ENCODE measurements at places on chromosomes 12 and 14.

DNA sequence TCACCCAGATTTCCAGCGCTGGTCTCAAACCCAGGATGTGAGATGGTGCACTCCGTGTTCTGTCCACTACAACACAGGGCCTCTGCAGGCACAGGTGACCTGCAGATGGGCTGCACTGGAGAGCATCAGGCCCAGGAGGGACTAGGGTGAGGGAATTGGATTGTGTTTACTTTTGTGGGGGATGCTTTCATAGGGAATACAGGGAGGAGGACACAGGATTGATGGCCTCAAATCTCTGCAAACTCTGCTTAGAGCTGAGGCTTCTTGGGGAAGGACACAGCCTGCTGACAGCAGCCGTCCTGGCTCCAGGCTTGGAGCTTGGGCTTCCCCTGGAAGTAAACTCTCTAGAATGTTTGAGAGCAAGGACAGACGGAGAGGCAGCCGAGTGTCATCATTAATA lies 57.1 kb downstream of the NTF3 start:
- no peak for DNase-seq

GRCh38 chr14:56339855-56340701 lies 221.9 kb downstream of the PELI2 start:
- peak; percentile 23 for DNase-seq

DNA sequence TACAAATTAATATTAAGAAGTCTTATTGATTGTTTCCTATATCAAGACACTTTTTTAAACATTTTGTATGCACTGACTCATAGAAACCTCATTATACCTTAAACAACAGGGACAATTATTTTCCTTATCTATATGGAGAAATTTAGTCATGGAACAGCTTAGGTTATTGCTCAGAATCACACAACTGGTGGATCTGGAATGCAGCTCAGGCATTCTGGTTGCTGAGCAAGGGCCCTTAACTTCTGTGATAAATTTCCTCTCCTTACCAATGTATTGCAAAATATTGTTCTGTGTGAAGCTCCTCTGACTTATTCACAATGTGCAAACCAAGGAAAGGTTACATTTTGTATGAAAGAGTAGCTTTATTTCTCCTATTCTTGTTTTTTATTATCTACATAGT lies 817.8 kb downstream of the LRFN5 start:
- no peak for DNase-seq

GRCh38 chr14:105952826-105953225 lies 426.4 kb downstream of the TMEM121 start:
- DNase-seq: no peak

GRCh38 chr12:95179011-95179410 lies 38.3 kb downstream of the FGD6 start:
- no peak for DNase-seq

- no peak for DNase-seq
These were observed 78.6 kb downstream of the EML1 start for GRCh38 chr14:99871771-99872170.

DNA sequence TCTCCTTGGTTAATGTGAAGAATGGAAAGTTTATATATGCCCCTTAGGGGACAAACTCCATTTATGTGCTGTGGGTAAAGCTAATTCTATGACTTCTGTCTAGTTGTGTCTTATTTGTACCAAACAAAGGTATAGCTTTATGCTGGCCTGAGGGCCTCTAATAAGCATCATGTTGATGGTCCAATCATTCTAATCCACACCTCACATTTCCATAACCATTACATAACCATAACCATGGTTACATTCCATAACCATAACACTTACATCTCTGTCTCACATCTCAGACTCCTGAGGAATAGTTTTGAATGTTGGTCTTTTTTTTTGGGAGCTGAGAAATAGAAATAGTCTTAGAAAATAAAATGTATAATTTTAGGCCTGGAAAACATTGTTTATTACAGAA lies 1097.1 kb downstream of the FLRT2 start:
- no peak for DNase-seq

DNA sequence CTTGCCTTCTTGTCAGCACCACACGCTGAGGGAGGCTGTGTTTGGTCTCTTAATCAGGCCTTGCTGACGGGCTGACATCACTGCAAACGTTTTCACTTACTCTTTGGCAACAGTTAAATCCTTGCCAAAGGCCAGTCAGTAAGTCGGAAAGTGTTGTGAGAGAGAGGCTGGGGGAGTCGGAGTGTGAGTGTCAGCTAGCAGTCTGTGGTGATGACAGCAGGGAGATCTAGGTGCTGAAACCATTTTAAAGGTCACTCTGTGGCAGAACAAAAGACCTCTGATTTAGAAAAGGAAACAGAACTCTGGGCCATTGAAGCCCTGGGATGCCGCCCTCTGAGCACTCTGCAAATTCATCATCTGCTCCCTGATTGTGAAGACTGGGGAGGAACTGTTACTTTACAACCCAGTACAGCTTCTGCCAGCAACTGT lies 143.5 kb downstream of the PAX9 start:
- DNase-seq: no peak

DNA sequence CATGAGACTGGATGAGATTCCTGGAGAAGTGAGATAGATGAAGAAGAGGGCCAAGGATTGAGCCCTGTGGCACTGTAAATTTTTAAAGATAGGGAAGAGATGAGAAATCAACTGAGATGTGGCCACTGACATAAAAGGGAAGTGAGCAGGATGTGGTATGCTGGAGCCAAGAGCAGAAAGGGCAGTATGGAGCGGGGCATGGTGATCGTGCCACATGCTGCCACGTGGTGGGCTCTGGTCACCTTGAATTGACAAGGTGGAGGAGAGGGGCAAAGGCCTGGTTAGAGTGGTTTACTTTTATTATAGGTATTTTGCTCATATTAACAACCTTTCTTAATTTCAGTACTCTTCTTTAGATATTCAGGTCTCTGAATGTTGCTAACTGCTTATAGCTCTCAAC lies 257.9 kb downstream of the NEDD1 start:
- DNase-seq: no peak

GRCh38 chr14:31895206-31895605 lies 181.9 kb upstream of the ARHGAP5 start:
- no peak for DNase-seq

GRCh38 chr12:78189656-78190055 lies 359.0 kb downstream of the NAV3 start:
- no peak for DNase-seq

DNA sequence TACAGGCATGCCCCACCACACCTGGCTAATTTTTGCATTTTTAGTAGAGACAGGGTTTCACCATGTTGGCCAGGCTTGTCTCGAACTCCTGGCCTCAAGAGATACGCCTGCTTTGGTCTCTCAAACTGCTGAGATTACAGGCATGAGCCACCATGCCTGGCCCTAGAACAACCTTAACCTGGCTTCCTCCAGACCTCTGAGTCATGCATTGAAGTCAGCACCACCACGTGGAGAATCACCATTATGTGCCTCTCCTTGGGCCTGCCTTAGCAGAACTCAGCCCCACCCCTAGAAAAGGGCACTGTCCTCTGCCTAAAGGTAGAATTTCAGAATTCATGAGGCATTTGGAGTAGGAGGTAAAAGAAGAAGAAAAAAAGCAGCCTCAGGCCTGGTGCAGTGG lies 49.0 kb downstream of the LIMA1 start:
- DNase-seq: no peak

- DNase-seq: no peak
These were observed 834 bp downstream of the COCH start for GRCh38 chr14:30874999-30875787.

GRCh38 chr12:83145325-83145840 lies 458.7 kb downstream of the TMTC2 start:
- DNase-seq: no peak

GRCh38 chr14:62462988-62463387 lies 582.3 kb downstream of the KCNH5 start:
- DNase-seq: no peak

DNA sequence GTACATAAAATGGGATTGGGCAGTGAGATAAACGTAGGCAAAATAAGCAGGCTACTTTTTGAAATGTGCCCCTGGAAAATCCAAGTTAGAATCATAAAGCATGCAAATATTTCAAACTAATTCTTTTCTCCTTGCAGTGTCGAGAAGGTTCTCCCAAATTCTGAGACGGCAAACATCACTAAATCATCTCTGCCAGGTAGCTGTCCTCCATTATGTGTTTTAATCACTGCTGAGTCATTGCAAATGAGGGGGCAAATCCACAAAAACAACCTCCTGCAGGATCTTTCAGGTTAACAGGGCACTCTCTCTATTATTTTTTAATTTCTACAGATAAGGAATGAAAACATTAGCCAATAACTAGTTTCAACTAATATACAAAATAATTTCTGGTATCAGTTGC lies 63.2 kb upstream of the RIC8B start:
- DNase-seq: no peak

GRCh38 chr14:86430853-86431252 lies 900.9 kb downstream of the FLRT2 start:
- DNase-seq: no peak

GRCh38 chr14:70666361-70666686 lies 24.6 kb downstream of the TTC9 start:
- no peak for DNase-seq

DNA sequence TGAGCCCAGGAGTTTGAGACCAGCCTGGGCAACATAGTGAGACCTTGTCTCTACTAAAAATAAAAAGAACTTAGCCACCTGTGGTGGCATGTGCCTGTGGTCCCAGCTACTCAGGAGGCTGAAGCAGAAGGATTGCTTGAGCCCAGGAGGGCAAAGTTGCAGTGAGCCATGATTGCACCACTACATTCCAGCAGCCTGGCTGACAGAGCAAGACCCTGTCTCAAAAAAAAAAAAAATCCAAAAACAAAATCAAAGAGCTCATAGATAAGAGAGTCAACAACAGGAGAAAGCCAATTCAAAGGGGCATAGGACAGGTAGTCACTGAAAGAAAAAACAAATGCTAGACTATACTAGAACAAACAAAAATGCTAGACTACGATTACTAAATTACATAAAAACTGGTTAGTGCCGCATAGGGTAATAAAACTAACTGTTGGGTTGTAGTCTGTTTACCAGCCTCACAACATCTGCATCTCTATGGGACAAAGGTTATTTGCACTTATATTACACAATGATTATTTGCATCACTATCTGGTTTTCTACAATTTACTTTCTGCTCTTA lies 16.6 kb upstream of the EEA1 start:
- DNase-seq: no peak

DNA sequence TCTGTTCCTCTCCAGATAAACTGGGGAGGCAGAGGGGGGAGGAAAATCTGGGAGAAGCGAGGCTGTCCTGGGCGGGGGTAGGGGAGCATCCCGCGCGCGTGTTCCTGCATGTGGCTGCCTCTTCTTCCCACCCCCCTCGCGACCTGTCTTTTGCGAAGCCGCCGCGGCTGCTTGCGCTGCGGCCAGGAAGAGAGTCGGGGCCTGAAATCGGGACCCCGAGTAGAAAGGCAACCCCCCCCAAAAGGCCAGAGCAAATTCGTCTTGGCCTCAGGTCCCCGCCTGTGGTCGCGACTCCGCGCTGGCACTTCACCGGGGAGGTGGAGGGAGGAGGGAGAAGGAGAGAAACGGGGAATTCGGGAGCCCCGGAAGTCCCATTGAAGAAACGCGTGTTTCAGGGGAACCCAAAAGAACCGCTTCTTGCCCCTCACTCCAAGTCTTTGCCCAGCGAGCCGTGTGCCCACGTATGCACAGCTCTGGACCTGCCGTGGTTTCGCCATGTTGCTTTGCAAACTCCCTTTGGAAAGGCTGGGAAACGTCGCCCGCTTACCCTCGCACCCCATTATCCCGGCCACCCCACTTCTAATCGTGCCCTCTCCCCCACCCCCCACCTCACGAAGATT lies 944 bp downstream of the CCND2 start:
- no peak for DNase-seq

- no peak for DNase-seq
These were observed 72.9 kb upstream of the DYNC1H1 start for GRCh38 chr14:101891471-101891870.

GRCh38 chr14:21171128-21171527 lies 15.3 kb upstream of the OR5AU1 start:
- no peak for DNase-seq

DNA sequence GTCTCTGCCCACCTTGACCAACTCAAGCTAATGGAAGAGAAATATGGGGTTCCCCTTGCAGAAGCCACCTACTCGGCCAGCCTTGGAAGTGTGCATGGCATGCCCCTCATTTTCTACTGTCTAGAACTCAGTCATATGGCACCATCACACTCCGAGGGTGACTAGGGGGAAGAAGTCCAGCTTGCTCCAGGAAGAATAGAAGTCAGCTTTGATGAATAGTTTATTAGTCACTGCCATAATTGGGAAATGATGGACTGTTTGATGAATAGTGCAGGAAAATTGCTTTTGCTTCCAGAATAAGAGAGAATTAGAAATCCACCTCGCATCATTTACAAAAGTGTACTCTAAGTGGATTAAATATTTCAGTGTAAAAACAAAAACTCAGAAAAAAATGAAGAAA lies 1030.6 kb downstream of the VRK1 start:
- DNase-seq: no peak

- no peak for DNase-seq
These were observed 1029.2 kb upstream of the SEL1L start for GRCh38 chr14:82562881-82563280.

DNA sequence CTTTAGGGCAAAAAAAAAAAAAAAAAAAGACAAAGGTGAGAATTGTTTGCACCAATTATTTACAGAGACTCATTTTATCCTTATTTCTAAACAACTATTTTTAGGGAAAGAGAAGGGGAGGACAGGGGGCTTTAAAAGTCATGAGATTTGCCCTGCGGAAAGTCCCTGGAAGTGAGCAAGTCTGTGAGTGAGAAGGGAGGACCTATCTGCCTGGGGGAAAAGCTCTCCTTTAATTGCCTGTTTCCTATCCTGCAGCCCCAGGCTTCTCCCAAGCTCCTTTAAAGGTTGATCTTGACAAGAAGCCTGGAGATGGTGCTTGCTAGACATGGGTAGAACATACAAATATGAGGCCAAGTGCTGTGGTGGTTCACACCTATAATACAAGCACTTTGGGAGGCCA lies 8.3 kb upstream of the CHST11 start:
- DNase-seq: no peak

GRCh38 chr12:113334786-113335539 lies at the start of gene SLC8B1:
SLC8B1 (minus strand) TSS chr12:113335109; CDS start chr12:113332878, 2,231 bp downstream.
- peak; percentile 74 for DNase-seq

DNA sequence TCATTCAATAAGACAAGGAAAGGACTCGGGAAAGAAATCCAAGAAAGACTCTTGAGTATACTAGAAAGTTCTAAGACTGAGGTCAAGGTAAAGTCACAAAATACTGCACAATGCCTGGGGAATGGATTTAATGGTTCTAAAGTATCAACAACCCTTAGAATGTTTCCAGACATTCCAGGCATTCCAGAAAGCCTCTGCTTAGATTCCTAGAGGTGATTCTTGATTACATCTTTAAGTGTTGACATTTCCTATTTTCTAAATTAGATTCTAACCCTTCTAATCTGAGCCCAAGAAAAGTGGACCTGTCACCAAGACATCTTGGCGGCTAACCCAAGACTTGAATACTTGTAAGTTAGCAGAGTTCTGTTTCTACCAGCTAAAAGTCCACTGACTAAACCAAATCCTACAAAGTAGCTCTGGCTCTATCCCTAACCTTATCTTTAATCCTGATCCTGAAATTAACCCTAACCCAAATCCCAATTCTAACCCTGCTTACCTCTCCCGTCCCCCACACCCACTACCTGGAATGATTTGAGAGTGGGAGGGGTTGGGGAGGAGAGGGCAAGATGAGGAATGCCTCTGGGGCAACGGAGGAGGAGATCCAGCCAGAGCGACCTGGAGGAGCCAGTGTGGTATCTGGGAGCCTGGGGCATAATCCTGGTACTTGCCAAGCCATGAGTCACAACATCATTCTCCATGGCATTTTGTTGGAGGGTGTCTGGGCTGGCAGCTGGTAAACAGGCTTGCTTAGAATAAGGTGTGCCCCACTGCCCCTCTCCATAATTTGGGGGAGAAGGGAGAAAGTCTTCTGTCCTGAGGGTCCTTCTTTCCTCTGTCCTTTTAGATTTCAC lies 93.4 kb upstream of the HOXC13 start:
- no peak for DNase-seq

- no peak for DNase-seq
These were observed 8.5 kb downstream of the CTDSP2 start for GRCh38 chr12:57837864-57838562.

Measured in effector memory CD4-positive, alpha-beta T cell (primary cell).